ENCODE measurements at places on chromosomes 5 and 9.

DNA sequence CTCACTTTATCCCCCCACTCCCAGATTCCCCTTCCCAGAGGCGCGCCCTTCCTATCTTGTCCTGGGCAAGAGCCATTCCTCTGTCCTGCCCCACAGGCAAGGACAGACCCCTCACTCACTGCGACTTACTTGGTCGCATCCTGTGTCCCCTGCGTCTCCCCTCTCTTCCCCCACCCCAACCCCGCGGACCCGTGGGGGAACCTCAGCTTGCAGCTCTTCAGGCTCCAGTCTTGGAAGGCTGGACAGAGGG lies 542 bp downstream of the GGTA1 start:
- DNase-seq: no peak

- no peak for DNase-seq
Measured at GRCh38 chr9:131965103-131965502, 114.6 kb downstream of the MED27 start.

DNA sequence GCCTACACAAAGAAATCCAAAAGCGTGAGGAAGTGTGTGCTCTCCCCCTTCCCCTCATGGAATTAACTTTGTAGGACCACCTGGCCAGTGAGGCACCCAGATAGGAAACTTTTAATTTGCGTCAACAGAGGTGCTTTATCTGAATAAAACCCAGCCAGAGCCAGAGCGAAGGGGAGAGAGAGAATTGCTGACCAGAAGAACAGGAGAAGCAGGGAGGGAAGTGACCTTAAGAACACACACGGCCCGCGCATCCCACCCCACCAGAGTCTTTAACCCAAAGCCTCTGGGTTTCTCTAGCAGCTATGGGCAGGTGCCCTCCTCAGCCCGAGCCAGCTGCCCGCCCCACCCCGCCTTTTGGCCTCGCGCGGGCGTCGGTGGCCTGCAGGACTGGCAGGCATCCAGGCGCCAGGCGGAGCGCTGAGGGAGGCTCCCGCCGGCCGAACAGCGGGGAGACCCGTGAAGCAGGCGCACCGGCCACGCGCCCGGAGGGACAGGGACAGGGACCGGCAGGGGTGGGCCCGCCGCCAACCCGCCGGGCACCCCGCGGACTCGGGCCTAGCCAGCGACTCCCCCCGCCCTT lies 580 bp downstream of the ERAP1 start:
- DNase-seq: no peak

- no peak for DNase-seq
Measured at GRCh38 chr5:122415030-122415800, 103.2 kb downstream of the SNCAIP start.
